ENCODE measurements at places on chromosomes 4 and X.

DNA sequence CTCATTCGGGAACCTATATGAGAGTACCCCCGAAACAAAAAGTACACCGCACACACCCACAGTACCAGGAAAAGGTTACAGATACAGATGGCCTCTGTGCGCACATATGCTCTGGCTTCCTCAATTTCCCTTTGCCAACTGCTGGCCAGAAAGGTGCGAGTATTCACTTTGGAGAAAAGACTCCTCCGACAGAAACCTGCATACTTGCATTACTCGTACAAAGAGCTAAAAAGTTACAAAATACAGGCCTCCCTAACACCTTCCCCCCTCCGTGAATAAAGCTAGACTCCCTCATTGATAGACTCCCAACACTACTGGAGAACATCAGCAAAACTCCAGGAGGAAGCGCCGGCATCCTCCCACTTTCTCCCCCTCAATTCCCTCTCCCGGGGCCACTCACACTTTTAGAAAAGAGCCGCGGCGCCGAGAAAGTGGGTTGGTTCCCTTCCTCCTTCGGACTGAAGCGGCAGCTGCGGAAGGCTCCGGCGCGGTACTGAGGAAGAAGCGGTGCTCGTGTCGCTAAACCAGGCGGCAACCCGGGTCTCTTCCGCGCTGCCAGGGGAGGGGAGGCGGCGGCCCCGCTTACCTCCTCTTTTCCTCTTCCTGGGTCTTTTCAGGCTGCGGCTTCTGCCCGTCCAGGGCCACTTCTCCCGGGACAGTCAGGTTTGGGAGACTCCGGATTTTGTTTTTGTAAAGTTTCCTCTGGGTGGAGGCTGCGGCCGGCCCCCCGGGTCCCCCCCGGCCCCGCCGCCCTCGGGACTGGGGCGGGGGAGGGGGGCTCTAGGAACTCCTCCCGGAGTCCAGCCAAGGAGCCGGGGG lies 1.1 kb downstream of the FBXW7 start:
- peak; percentile 35 for DNase-seq

DNA sequence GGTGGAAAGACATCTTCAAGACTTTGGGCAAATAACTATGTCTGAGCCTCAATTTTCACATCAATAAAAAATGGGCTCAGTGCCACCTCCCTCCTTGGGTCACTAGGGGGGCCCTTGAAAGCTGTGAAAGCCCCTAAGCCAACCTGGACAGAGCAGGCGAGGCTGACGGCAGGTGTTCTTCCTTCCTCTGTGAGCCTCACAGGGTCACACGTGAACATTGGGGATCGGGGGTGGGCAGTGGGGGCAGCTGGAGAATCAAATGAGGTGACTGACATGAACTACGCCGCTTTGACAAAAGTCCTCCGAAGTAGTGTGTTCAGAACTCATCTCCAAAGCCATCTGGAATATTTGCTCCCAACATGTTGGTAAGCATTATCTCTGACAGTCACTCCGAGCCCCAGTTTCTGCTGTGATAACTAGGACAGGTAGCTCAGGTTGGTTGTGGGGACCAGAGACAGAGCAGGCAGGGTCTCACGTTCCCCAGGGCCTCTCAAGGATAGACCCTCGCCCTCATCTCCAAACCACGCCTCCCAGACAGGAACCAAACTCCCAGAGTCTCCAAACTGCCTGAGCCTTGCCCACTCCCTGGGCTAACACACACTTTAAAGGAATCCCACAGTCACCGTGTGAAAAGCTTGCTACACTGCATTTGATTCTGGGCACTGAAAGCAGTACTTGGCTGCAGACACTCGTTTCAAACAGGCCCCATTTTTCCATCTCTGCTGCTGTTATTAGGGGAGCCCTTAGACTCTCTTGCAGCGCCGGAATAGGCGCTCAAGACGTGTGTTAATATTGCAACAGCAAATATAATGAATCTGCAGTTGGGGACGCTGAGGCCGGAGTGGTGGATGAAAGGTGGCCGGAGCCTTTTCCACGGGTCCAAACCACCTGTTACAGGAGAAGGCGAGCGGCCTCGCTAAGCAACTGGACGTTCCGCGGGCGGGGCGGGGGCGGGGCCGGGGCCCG lies 717 bp upstream of the WFS1 start:
- no peak for DNase-seq

DNA sequence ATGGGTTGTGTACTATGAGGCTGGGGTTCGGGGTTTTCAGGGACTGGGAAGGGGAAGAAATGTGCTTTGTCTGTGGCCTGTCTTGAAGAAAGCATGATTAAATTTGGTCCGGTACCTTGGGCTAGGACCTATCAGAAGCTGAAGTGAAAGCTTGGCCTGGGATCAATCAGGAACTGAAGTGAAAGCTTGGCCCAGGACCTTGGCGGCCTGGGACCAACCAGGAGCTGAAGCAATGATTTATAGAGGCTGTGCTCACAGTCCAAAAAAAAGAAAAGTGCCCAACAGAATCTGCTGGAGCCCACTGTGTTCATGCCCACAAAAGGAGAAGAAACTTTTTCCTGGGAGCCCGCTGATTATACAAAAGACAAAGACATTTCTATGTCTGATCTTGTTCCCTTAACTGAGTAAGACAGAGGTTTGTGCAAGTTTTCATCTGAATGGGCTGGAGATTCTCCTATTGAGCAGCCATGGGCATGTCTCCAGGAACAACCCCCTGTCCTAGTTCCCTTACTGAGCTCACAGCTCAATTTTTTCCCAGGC lies 1427.9 kb downstream of the FAM133A start:
- DNase-seq: no peak

- DNase-seq: no peak
These were observed 103.7 kb downstream of the JADE1 start for GRCh38 chr4:128913228-128913627.

DNA sequence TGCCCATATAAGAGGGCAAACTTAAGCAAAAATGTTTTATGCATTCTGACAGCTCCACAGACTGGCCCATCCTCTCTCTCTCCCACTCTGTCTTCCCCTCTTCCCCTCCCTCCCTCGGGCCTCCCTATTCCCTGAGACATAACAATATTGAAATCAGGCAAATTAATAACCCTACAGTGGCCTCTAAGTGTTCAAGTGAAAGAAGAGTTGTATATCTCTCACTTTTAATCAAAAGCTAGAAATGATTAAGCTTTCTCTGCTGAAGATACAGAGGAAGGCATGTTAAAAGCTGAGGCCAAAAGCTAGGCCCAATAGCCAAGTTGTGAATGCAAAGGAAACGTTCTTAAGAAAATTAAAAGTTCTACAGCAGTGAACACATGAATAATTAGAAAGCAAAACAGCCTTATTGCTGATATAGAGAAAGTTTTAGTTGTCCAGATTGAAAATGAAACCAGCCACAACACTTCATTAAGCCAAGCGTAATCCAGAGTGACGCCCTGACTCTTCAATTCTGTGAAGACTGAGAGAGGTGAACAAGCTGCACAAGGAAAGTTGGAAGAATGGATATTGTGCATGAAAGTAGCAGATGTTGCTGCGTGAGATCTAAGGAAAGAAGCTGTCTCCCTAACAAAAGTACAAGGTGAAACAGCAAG lies 54.9 kb downstream of the USO1 start:
- DNase-seq: no peak

GRCh38 chrX:115054876-115055275 lies 37.5 kb upstream of the IL13RA2 start:
- no peak for DNase-seq

DNA sequence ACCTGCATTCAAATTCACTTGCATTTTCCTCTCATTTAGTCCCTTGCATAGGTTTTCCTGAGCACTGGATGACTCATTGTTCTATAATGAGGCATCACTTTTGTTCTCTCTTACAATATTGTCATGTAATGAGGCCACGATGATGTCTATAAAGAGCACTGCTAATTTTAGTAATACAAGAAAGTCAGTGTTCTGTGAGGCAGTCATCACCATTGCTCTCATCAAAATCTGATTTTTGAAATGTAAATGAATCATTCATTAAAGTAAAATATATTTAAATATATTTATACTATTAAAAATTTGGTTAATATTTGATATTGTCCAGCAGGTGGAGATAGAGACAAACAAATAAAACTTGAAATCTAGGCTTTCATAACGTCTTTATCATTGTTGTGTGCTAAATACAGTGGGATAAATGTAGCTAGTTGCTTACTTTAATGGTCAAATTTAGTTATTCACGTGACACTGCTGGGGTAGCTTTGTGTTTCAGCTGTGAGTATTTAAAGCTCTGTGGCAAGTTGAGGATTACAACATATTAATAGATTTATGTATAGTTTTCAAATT lies 15.4 kb downstream of the HMGB2 start:
- no peak for DNase-seq

GRCh38 chrX:23926015-23926414 lies 18.2 kb downstream of the CXorf58 start:
- DNase-seq: no peak

DNA sequence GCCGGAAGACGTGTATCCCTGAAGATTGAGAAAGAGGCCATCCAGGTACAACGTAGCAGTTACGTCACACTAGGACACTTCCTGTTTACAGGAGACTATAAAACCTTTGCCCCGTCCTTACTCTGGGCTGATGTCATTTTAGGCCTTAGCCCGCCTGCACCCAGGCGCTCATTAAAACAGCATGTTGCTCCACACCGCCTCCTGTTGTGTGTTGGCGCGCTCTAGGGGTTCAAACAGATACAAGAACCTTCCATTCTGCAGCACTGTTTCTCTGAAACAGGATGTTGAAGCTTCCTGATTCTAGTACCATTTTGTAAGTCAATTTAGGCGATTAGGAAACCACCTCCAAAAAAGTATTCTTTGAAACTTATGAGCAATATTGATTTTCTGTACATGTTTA lies 722.1 kb downstream of the PCDH7 start:
- peak; percentile 54 for DNase-seq

GRCh38 chr4:35709080-35709479 lies 535.2 kb downstream of the ARAP2 start:
- DNase-seq: no peak

GRCh38 chrX:131812847-131813825 lies 210.0 kb upstream of the STK26 start:
- DNase-seq: no peak

- DNase-seq: no peak
These were observed 3.2 kb upstream of the HELT start for GRCh38 chr4:185015108-185015507.

GRCh38 chrX:53318766-53319353 lies 37.5 kb upstream of the IQSEC2 start:
- DNase-seq: no peak

- DNase-seq: no peak
These were observed 1080.5 kb upstream of the TENM3 start for GRCh38 chr4:181162676-181163075.

DNA sequence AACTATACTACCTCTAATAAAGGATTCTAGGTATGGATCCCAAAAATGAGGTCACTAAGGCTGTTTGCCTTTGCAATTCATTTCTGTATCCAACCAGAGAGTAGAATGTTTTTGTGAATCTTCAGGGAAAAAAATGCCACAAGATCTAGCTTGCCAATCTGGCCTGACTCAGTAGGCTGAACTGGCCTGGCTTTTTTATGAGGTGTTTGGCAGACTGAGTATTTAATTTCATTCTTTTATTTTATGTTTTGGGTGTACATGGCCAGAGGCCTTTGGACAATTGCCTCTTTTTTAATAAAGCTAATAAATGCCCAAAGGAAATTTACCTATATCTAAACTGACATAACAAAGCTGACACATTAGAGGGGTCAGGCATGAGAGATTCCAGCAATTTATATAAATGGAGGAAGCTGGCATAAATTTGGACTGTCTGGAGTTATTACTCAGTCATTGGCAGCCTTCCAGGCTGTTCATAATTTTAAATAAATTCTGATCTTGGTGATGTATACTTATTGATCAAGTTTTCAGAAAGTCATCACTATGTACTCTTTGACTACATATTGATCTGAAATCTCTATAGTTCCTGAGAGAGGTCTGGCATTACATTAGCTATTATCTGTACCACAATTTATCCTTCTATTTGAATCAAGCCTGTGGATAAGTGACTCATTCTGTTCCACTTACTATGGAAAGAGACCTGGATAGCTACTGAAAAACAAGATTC lies 376.4 kb upstream of the NOCT start:
- DNase-seq: no peak

DNA sequence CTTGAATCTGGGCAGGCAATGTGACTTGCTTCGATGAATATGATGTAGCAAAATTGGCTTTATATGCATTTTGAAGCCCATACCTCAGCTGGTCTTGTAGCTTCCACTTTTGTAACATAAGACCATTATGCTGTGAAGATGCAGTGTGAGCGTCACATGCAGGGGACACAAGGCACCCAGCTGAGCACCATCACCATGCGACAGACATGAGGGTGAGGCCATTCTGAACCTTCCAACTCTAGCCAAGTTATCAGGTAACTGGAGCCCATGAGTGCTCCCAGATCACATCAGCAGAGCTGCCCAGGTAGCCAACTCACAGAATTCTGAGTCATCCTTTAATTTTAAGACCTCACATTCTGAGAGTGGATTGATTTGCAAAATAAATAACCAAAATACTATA lies 705.9 kb downstream of the FSTL5 start:
- no peak for DNase-seq

DNA sequence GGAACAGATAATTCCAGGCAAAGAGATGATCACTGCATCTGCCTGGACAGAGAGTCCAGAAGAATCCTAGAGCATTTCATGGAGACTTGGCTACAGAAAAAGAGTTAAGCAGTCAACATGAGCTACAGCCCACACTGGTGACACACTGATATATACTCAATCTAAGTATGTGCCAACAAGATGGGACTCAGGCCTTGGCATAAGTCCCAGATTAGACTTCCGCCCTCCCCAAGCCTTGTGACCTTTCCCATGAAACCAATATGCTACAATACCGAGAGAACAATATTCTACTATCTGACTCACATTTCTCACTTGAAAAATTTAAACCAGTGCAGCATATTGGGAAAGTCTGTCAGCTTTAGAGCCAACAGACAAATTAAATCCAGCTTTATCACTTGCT lies 65.7 kb upstream of the SLITRK2 start:
- no peak for DNase-seq

DNA sequence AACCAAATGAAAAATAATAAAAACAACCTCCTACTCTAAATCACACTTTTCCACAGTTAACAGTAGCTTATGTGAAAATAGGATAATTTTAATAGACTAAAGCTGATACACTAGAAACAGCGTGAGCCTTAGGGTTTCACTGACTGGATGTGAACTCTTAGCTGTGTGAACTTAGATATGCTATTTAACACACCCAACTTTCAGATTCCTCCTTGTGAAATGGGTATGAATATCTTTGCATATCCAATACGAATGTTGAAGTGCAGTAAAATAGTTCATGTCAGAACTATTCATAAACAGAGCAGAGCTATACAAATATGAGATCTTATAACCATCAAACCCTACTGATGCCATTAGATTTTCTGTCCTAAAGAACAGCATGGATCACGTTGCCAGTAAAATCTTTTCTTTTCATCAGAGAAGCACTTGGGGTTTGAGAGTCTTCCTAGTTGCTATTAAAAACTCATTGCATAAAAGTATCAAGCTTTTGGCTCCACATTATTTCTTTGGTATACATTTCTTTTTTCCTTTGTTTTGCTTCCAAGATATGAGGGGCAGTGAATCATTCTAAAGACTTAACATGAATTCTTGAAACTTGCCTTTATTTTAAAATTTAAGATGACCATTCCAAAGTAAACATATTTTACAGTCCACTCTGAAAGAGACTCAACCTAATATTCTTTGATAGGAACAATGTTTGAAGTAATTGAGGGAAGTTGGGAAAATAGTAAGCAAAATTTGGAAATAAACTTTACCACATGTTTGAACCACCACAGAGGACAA lies 102.4 kb downstream of the CPE start:
- no peak for DNase-seq

- DNase-seq: no peak
These were observed 224.2 kb upstream of the EMCN start for GRCh38 chr4:100742045-100742444.
